ENCODE measurements at places on chromosomes 1 and 21.

- no peak for DNase-seq
Observed at GRCh38 chr1:6350416-6351088, 43.0 kb downstream of the ACOT7 start.

DNA sequence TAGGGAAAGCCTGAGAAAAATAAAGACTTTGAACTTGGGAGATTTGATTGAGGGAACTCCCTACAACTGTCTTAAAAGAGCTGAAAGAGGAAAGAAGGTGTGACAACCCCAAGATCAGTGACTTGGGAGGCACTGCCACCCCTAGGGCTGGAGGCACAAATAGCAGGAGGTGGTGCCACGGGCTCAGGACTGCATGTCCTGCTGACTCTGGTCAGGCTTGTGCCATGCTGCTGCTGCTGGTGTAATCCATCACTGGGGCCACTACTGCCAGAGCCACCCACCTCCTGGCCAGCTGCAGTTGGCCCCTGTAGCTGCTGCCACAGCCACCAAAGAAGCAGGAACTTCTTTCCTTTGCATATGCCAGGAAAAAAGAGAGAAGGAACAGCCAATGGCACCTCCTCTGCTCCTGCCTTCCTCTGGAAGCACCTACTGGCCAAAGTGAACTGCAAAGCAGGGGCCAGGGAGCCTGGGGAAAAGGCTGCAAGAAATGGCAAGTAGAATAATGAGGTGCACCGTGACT, 730.3 kb downstream of the PTPRU start:
- DNase-seq: no peak

- DNase-seq: no peak
Observed at GRCh38 chr1:15433471-15433870, 4.8 kb upstream of the CTRC start.

DNA sequence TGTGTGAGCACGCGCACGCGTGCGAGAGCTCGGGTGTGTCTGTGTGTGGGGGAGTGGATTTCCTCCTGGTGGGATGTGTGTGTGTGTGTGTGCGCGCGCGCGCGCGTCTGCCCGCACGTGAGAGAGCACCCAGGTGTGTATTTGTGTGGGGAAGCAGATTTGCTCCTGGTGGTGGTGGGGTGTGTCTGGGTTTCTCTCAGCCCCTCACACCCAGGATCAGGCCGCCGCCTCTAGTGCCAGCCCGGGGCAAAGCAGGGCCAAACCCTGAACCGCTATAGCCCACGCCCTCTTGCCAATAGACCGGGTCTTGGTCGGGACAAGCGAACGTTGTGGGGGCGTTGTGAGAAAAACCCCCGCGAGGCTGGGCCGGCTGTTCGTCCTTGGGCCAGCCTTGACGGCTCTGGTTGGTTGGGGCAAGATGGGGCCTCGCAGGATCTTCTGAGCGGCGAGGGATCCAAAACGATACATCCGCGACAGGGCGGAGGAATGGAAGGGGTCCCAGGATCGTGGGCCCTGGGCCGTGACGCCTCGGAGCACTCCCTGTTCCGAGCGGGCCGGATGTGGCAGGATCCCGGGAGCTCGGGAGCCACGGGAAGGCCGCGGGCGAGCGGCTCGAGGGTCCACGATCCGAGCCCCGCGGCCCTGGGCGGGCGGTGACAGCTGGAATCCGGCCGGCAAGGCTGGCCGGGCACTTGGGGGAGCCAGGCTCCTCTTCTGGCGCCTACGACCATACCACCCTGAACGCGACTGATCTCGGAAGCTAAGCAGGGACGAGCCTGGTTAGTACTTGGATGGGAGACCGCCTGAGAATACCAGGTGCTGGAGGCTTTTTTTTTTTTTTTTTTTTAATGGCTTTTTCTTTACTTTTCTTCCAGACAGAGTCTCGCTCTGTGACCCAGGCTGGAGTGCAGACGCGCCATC, 68.2 kb downstream of the RNF187 start:
- DNase-seq: no peak

- DNase-seq: no peak
Observed at GRCh38 chr1:59497616-59498015, 200.7 kb downstream of the FGGY start.

GRCh38 chr1:213050745-213051126, 305 bp upstream of the RPS6KC1 start:
- no peak for DNase-seq

DNA sequence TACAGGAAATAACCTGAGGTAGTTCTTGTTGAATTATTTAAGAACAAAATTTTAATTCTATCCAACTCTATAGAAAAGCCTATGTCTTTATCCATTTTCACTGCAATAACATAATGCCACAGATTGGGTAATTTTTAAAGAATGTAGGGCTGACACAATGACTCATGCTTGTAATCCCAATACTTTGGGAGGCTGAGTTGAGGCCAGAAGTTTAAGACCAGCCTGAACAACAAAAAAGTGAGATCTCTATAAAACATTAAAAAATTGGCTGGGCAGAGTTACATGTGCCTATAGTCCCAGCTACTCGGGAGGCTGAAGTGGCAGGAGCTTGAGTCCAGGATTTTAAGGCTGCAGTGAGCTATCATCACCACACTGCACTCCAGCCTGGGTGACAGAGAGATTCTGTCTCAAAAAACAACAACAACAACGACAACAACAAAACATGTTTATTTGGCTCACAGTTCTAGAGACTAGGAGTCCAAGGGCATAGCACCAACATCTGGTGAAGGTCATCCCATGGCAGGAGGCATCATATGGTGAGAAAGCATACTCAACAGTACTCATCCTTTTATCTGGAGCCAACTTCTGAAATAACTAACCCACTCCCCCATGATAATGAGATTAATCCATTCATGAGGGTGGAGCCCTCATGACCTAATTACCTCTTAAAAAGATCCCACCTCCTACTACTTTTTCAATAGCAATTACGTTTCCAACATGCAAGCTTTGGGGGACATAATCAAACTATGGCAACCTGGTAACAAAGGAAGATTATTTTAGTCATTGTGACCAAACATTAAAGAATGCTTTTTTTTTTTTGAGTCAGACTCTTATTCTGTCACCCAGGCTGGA, 59.6 kb downstream of the ABL2 start:
- DNase-seq: peak; percentile 91

DNA sequence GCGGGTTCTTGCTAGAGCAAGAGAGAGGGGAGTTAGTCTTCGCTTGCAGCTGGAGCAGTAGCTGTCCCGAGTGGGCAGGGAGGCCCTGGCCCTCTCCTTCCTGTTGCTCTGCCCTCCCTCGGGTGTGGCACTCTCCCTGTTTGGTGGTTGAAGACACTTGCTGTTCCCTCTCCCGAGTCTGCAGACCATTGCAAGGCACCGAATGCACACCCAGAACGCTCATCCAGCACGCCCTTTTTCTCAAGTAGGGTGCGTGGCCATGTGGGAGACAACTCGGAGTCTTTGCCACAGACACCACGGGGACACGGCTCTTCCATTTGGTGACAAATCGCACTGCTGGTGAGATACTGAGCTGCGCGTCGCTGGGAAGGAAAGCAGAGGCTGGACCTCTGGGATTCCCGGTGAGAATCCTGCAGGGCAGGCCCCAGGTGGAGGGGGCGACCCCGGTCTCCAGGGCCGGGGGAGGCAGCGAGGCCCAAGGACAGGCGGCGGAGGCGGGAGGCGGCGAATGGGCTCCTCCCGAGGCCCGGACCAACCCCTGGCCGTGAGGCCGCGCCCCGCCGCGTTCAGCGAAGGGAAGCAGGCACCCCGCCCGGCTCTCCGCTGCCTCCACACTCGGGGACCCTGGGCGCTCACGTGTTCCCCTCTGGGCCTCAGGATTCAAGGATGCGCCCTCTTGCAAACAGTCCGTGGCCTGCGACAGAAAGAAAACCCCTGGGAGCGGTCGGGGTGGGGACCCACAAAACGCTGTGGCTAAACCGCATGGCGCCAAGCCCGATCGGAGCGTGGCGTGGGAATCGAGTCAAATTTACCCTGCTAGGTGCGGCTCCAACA, 10.4 kb upstream of the TMEM200B start:
- no peak for DNase-seq

DNA sequence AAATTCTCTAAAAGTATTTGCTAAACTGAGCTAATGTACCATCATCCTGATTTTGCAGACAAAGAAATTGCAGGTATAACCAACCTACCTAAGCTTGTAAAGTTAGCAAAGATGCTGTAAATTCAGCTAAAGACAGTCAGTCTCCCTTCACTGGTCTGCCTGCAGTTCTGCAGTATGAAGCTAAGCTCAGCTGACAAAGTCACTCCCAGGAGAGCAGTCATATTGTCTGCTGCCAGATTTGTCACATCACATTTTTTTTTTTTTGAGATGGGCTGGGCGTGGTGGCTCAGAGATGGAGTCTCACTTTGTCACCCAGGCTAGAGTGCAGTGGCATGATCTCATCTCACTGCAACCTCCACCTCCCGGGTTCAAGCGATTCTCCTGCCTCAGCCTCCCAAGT, 8.9 kb upstream of the CMPK1 start:
- no peak for DNase-seq

DNA sequence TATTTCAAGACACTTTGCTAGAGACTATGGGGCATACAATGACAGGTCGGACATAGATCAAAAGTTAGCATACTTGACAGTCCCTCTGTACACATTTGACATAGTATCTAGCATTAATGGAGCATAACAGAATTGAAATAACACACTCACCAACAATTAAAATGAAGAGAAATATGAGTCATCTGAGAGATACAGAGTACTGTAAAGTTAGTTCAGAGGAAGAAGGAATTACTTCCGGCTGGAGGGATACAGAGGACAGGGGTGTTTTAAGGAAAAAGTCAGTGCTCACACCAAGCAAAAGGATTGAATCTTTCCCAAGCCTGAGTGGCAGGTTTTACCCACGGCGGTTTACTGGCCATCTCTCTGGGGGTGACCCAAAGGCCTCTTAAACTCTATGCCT, 2.4 kb downstream of the ZMYND12 start:
- no peak for DNase-seq

- DNase-seq: no peak
Observed at GRCh38 chr21:32955311-32956060, 70.2 kb upstream of the OLIG2 start.

- DNase-seq: peak; percentile 47
Observed at GRCh38 chr1:234627009-234627950, 17.3 kb upstream of the IRF2BP2 start.

GRCh38 chr1:192809307-192810252, 741 bp downstream of the RGS2 start:
- DNase-seq: peak; percentile 64

GRCh38 chr1:30684881-30685795, 38.2 kb downstream of the MATN1 start:
- DNase-seq: no peak

GRCh38 chr1:12372761-12373160, 142.9 kb downstream of the VPS13D start:
- DNase-seq: no peak

DNA sequence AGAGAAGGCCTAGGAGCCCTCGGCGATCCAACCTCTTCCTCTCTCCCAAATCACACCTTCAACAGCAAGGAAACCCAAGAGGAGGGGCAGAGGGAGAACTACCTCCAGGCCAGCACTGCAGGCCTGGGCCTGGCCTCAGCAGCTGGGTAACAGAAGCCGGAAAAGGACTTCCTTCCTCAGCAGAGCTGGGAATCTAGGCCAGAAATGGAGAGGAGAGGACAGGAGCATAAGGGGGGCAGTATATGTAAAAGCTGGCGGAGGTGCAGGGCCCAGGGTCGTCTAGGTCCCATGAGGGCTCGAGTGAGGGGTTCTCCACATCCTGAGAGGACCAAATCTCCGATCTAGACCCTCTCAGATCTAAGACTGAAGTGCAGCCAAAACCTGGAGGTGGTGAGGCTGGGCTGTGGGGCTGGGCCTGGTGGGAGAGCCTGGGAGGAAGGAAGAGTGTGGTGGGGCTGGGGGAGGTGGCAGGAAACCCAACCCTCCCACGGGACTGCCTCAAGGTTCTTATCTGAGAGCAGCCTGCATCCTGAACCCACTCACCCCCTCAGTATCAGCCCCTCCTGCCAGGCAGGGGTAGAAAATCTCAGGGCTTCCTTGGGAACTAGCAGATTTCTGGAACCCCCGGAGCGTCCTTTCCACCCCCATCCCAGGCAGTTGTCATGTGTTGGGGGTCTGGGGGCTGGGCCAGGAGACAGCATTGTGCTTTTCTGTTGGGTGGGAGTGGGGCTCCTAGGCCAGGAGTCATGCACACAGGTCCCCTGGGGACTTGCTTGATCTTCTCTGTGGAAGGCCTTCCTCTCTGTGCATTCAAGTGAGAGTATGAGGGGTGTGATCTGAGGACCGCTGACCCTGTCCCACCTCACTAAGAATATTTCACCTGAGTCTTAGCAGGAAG, 33.0 kb downstream of the PIK3C2B start:
- DNase-seq: no peak

GRCh38 chr1:8259498-8260290, 58.2 kb upstream of the SLC45A1 start:
- DNase-seq: peak; percentile 79

GRCh38 chr1:25874635-25875153, 814 bp downstream of the PAQR7 start:
- DNase-seq: no peak

- DNase-seq: no peak
Observed at GRCh38 chr1:12339396-12339795, 109.6 kb downstream of the VPS13D start.
